Stimulated activated CD4-positive, alpha-beta T cell treated with anti-CD3 and anti-CD28 coated beads, Interleukin-15, amount 100 ng/mL, for 24 hours (primary cell): ENCODE measurements at places on chromosomes 12 and 14.

DNA sequence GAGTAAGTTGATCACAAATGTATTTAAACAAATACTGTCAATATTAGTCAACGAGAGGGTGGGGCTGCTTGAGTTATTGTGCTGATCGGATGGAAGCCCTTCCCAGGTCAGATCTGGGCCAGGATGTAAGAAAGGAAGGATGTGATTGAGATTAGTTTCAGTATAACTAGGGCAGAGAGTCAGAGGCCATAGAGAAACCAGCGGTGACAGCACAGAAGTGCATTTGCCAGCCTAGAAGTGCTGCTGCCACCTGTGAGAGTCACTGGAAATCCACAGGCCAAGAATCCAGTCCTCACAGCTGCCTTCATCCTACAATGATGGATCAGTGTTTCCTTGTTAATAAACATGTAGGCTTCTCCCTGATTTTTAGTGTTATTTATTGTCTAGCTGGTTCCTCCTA lies 9.8 kb upstream of the FERMT2 start:
- no peak for DNase-seq

DNA sequence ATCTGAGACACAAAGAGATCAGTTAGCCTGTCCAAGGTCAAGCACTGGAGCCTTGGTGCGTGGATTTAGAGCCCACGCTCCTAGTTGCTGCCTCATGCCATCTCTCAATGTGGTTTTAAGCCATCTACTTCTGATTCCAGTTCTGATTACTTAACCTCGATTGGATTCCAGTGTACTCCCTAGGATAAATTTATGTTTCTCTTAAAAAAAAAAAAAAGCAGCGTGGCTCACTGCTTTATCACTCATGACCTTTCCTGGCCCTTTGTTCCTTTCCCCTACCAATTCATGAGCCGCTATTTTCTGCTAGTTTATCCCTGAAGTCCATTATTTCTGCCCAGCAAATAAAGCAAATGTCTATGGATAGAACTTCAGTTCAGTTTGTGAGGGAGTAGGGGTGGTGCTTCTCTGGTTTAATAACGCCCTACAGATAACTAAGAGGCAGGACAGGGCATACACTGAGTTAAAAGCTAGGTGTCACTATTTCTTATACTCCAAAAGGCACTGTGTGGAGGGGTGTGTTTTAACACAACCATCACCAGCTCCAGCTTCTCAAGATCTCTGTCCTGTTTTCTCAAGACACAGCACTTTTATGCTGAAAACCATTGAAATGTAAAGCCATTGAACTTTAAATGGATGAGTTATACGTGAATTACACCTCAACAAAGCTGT lies 9.8 kb upstream of the PARP11 start:
- no peak for DNase-seq

DNA sequence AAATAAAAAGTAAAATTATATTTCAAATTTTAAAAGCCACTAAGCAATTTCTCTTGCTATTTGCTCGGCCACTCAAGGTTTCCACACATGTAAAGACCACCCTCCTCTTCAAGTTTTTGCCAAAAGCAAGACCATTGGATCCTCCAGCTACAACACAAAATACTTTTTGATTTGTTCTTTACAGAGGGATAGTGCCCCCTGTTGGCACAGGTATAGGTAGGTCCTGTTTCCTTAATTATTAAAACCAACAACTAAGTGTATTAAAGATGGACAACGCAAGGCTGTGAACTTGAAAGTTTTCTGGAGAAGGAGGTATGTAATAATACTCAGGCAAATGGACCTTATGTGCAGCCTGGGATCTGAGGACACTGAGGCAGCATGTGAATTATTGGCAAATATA lies 23.8 kb downstream of the ATP6V1D start:
- peak; percentile 16 for DNase-seq

DNA sequence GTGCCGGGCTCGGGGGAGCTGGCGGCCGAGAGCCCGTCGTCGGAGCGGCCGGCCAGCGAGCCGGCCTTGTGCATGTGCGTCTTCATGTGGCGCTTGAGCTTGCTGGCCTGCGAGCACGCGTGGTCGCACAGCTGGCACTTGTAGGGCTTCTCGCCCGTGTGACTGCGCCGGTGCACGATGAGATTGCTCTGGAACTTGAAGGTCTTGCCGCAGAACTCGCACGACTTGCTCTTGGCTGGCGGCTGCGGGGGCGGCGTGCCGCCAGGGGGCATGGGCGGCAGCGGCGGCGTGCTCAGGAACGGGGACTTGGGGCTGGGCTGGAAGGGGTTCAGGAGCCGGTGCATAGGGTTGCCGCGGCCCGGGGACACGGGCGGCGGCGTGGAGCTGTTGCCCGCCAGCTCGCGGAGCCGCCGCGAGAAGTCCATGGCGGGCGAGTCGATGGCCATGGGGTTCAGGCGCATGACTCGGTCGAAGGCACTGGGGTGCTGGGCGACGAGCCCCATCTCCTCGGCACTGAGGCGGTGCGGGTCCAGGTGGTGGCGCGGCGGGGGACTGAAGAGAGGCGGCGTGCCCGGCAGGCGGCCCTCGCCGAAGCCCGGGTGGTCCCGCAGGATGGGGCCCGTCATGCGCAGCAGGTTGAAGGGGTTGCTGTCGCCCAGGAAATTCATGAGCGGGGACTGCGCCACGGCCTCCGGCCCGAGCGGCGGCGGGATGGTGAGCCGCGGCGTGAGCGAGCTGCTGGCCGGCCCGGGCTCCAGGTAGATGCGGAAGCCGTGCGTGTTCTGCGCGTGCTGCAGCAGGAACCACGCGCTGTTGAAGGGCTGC lies 96.5 kb downstream of the BCL11B start:
- no peak for DNase-seq

- no peak for DNase-seq
Observed at GRCh38 chr12:6635856-6636531, at the start of gene LPAR5. LPAR5 (minus strand) TSS chr12:6635959; CDS start chr12:6621248, 14,711 bp downstream.

DNA sequence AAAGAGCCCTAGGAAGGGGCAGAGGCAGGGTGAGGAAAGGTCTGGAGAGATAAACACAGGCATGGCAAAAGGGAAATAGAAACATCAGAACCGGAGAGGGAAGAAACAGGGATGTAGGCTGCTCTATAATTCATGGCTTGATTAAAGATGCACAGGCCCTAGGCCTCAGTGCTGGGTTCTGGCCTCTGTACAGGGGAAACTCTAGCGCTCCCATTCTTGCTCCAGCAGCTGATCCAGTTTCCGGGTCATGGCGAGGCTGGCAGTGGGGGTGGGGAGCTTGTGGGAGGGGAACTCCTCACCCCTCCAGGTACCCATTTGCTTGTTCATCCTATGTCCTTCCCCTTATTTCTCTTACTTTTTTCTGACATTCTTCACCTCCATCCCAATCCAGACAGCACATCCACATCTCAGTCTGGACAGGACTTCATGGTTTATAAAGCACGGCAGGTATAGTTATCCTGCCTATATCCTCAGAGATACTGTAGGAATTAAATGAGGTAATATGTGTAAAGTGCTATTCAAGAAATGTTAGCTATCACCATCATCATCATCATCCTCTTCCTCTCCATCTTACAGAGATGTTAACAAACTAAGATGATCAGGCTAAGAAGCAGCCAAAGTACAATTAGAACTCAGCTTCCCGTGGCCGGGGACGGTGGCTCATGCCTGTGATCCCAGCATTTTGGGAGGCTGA lies 8.0 kb upstream of the GPR84 start:
- no peak for DNase-seq

DNA sequence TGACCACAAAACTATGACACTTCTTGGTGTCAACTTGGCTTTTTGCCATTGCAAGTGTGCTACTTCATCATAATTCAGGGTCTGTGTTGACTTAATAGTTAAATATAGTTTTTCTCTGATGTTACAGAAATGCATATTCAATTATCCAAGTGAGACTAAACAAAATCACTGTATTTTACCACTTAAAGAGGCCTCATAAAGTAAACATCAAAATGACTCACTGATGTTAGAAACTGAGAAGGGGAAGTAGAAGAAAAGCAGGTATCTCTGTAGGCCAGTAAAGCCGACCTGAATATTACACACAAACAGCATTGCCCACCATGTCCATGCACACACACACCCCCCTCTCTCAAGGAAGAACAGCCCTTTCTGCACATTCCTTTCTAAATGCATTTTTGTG lies 55.4 kb downstream of the RPAP3 start:
- DNase-seq, result no peak
